ENCODE measurements at places on chromosomes 1 and 21.

DNA sequence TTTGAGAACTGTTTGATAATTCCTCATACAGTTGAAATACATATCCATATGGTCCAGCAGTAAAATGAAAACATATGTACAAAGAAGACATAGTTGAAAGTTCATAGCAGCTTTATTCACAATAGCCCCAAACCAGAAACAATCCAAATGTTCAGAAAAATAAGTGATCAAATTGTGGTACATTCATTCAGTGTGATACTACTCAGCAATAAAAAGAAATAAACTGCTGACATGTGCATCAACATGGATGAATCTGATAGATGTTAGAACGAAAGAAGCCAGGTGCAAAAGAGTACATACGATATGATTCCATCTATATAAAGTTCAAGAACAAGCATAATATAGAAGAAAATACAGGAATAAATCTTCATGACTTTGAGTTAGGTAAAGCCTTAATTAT lies 77.2 kb downstream of the EVI5 start:
- DNase-seq, result no peak

DNA sequence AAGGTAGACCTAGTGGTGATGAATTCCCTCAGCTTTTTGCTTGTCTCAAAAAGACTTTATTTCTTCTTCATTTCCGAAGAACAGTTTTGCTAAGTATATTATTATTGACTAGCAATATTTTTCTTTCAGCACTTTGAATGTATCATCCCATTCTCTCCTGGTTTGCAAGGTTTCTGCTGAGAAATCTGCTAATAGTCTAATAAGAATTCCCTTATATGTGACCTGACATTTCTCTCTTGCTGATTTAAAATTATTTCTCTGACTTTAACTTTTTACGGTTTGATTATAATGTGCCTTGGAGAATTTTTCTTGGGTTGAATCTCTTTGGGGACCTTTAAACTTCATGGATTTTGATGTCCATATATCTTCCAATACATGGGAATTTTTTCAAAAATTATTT lies 628.3 kb upstream of the ADGRL2 start:
- no peak for DNase-seq

GRCh38 chr1:233673947-233674431 lies 60.1 kb downstream of the KCNK1 start:
- DNase-seq, result no peak

DNA sequence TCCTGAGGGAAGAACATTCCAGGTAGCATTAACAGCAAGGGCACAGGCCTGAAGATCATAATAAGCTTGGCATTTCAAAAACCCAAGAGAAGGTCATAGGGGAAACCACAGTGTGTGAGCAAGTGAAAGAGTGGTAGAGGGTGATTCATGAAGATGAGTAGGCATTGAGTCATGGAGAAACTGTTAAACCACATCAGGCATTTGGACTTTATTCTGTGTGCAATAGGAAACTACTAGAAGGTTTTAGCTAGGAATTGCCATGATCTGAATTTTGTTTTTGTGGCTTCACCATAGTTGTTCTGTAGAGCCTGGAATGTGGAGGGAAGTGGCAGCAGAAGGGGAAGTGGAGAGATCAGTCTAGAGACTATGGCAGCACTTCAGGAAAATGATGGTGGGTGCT lies 359.0 kb upstream of the PTBP2 start:
- DNase-seq, result no peak

GRCh38 chr1:38536089-38536488 lies 323.5 kb downstream of the RRAGC start:
- no peak for DNase-seq

DNA sequence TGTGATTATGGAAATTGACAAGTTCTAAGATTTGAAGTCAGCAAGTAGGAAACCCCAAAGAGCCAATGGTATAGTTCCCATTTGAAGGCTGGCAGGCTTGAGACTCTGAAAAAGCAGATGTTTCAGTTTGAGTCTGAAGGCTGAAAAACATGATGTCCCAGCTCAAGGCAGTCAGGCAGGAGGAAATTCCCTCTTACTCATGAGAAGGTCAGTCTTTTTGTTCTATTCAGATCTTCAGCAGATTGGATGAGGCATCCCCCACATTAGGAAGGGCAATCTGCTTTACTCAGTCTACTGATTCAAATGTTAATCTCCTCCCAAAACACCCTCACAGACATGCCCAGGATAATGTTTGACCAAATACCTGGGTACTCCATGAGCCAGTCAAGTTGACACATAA lies 372.5 kb upstream of the ST6GALNAC5 start:
- no peak for DNase-seq

GRCh38 chr1:44947063-44947773 lies 39.2 kb downstream of the EIF2B3 start:
- DNase-seq, result no peak
